SK-N-DZ (cell line): ENCODE measurements at places on chromosomes 12 and 14.

DNA sequence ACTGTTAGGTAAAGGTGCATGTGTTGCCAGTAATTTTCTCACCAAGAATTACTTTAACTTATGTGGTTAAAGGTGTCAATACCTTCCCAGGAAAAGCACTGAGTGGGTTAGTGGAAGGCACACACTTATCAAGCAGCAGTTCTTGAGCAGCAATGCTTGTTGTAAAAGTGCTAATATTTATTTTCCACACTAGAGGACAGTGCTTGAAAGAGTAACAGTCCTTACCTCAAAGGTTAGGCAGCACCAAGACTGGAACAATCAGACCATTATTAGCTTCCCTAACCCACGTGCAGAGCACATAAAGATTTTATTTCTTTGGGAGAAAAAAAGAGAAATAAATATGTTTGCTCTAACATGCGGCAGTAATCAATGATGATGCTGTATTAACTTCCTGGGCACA is 48.8 kb upstream of the KRR1 start:
- DNase-seq: no peak

DNA sequence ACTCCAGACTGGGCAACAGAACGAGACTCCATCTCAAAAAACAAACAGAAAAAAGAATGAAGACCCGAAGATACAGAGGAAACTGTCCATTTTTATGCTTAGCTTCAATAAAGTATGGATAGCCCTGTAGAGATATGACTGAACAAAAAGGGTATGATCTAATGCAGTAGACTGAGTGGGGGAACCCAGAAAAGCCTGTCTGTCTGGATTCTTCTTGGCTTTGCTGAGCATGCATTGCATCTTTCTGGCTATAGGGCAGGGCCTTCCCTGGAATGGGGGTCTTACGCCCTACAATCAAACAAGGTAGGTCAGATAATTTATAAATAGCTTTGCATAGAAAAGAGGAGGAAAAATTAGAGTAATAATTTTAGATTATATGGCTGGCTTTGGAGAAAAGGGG is 10.1 kb downstream of the MIA2 start:
- no peak for DNase-seq

GRCh38 chr12:54005853-54006558 is 2.8 kb upstream of the HOXC8 start:
- DNase-seq: peak; percentile 79

- no peak for DNase-seq
Observed at GRCh38 chr12:107817250-107817649, 42.7 kb downstream of the ASCL4 start.
